ENCODE measurements at places on chromosomes 13 and 19.

GRCh38 chr19:40603071-40603388 lies 1.9 kb downstream of the LTBP4 start:
- DNase-seq: no peak

DNA sequence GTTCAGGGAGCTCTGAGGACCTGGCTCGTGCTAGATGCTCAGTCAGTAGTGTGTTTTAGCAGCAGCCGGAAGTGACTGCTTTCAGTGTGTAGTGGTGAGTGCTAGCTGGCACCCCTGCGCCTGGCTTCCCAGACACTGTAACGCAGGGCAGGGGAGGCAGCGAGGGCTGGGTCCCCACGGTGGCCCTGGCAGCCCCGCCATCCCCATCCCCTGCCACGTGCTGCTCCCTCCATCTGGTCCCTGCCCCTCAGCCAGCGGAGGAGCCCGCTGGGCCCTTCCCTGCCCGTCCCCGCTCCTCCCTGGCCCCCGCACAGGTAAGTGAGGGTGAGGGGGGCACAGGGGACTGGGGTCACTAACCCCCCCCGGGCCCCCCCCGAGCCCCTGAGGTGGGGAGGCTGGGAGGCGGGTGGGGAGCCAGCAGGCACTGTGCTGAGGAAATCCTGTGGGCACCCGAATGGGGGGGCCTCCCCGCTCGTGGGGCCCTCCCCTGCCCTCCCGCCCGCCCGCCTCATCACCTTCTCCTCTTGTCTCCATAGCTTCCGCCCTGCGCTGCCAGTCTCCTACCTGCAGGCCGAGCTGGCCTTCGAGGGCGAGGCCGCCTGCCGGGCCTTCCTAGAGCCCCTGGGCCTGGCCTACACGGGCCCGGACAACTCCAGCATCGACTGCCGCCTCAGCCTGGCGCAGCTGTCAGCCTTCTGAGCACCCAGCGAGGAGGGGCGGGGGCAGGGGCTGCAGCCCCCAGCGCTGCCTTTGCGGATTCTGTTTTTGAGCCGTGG lies 3.2 kb downstream of the LENG9 start:
- DNase-seq: no peak

DNA sequence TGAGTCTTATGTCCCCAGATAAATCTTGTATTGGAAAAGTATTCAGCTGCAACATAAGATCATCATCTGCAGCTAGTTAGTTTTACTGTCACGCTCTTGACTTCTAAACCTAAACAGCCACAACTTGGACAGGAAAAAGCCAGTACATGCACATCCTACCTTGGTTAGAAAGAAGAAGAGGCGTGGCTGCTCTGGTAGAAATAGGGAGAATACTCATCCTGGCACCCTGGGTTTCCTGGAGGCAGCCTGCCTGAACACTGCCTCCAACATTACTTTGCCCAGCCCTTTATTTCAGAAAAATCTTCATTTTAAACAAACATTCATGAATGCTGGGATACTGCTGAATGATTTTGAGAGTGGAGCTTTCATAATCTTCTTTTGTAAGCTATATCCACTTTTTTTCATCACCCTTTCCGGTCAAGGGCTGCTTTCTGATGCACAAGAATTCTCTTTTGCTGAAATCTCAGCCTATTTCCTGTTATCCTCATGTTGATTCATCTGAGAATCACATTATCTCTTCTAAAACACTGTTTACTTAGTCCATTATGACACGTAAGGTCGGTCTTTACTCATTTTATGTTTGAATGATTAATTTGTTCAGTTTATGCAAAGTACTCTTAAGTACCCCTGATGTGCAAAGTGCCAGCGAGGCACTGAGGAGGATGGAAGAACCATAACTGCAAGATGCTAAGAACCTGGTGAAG lies 55.2 kb downstream of the STARD13 start:
- DNase-seq: no peak

- peak; percentile 59 for DNase-seq
Observed at GRCh38 chr19:9793071-9793591, 24.6 kb upstream of the ZNF846 start.

GRCh38 chr13:109426690-109426990 lies 359.7 kb downstream of the IRS2 start:
- DNase-seq: no peak

GRCh38 chr13:111906816-111907215 lies 160.1 kb upstream of the SOX1 start:
- no peak for DNase-seq

DNA sequence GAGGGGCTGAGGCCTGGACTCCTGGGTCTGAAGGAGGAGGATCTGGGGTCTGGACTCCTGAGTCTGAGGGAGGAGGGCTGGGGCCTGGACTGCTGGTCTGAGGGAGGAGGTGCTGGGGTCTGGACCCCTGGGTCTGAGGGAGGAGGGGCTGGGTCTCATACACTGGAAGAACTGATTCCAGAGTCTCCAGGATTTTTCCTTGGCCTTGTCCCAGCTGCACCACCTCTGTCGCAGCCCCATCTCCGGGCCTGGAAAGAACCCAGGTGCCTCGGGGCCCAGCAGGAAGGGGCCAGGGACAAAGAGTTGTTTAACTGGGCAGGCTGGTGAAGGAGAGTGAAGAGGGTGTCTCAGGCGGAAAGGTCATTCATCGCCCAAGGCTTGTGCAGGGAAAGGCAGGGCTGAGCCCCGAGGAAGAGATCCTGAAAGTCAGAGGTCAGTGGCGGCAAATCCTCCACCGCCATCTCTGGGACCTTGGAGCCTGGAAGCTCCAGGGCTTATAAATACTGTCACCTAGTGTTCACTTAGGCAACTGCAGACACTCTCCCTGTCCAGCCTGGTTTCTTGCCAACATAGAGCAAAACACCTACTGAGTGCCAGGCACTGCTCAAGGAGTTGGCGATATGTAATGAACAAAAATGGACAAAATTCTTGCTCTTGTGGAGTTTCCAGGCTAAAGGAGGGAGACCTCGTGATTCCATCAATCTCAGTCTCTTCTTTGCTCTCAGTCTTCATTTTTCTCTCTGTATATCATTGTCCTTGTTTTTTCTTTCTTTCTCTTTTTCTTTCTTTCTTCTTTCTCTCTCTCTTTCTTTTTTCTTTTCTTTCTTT lies 4.4 kb upstream of the KCNN4 start:
- DNase-seq: peak; percentile 27

- no peak for DNase-seq
Observed at GRCh38 chr13:20028953-20029352, 70.4 kb downstream of the ZMYM2 start.

DNA sequence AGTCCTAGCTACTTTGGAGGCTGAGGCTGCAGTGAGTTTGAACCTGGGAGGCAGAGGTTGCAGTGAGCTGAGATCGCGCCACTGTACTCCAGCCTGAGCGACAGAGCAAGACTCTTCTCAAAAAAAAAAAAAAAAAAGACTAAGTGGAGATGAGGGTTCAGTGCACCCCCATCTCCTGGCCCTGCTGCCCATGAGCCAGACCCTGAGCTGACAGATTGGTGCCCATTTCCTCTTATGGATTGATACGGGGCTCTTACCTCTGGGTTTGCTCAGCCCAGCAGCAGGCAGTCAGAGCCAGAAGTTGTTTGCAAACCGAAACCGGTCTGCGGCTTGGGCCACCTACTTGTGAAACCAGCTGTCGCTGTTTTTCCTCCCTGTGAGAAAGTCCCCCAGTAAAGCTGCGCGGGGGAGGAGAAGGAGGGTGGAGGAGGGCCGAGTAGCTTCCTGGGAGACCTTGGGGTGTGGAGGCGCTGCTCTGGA lies 36.9 kb downstream of the ARRDC2 start:
- DNase-seq: peak; percentile 79

- no peak for DNase-seq
Observed at GRCh38 chr19:3696660-3696995, 3.6 kb downstream of the PIP5K1C start.

DNA sequence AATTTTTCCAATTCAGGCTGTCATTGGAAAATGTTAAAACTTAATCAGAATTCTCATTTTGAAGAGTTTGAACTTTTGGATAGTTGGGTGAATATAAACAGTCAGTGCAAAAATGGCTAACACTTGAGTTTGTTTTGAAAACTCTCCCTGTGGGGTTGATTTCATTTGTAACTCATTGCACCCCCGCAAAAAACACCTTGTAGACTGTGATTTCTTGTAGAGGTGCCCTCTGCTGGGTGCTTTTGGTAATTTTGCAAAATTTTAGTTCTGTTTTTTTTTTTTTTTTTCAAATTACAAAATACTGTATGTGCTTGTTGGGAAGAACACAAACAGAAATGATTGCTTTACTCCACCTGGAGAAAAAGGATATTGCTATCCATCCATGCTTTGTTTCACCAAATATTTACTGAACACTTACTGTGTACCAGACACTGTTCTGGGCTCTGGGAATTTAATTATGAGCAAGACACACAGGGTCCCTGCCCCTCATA lies 28.2 kb upstream of the GPI start:
- peak; percentile 44 for DNase-seq

DNA sequence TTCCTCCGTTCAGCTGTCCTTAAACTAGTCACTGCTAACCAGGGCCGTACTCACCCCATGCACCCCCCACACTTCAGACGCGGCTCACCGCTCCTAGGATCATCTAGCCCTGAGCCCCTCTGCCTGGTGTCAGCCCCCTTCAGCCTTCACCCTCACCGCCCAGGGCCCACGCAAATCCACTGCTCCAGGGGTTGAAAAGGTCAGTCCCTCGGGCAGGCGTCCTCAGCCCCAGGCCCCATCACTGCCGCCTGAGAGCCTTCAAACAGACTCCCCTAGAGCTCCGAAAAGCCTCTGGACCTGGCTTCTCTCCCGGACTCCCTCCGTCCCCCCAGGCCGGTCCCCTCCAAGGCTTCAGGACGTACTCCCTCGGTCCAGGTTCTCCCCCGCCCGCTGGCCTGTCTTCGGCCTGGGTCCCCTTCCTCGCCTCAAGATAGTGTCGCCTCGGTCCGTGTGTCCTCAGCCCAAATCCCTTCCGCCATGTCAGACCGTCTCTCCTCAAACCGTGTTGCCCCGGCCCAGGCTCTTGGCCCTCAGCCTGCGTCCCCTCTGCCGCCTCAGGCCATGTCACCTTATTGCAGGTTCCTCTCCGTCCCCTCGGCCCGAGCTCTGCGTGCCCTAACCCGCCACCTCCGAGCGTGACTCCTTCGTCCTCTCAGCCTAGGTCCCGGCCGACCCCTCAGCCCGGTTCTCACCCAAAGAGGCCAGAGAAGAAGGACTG lies 553 bp downstream of the NAPA start:
- DNase-seq: no peak

DNA sequence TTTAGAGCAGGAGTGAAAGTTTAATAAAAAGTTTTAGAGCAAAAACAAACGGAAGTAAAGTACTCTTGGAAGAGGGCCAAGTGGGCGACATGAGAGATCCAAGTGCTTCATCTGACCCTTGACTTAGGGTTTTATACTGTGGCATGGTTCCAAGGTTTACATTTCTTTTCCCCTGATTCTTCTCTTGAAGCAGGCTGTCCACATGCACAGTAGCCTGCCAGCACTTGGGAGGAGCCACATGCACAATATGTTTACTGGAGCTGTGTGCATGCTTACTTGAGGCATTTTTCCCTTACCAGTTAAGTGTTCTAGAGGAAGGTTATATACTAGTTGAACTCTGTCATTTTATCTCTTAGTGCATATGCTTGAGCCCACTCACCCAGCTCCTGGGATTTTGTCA lies 295.6 kb downstream of the TBC1D4 start:
- no peak for DNase-seq

GRCh38 chr13:44649104-44649428 lies 72.9 kb upstream of the TSC22D1 start:
- no peak for DNase-seq

GRCh38 chr19:2167896-2168618 lies 4.3 kb downstream of the DOT1L start:
- DNase-seq: no peak

GRCh38 chr19:11606484-11606883 lies 9.2 kb downstream of the ZNF627 start:
- no peak for DNase-seq

- DNase-seq: no peak
Observed at GRCh38 chr19:5971714-5972354, 6.1 kb downstream of the RANBP3 start.

- DNase-seq: no peak
Observed at GRCh38 chr19:2887391-2887914, 13.3 kb upstream of the ZNF57 start.

DNA sequence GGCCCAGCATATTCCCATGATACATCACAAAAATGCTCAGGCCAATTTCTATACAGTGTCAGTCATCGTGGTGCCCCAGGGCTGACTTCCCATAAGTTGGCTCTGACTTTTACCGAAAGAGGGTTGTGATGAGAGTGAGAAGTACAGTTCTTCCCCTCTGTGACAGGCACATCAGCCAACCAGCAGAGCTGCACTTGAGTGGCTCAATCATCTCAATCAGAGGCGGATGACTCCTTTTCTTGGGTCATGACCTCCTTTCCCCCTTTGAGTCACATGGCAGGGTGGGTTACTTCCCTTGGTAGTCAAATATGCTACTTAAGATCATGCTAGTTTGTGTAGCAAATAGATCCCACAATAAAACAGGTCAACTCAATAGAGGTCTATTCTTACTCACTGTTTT lies 6.9 kb upstream of the AMER2 start:
- no peak for DNase-seq

DNA sequence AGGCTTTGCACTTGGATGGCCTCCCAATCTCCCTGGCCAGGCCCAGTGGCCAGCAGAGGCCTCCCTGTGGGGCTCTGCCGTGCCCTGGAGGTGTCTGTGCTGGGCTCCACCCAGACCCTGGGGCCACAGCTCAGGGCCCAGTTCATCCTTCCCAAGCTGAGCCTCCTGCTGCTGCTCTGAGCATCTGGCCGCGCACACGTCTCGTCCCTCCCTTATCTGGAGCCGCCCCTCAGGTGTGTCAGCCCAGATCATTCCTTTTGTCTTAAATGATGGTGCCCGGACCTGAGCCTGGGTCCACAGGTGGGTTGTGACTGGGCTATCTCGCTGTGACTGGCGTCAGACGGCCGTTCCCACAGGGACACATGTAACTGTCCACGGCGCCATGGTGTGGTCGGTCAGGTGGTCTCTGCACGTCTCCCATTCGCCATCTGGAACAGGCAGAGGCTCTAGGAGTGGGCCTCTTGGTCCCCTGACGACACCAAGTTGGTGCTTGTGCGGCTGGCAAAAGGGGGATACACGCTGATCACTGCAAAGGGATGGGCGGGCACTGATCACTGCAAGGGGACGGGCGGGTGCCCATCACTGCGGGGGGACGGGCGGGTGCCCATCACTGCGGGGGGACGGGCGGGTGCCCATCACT lies 14.3 kb upstream of the ZNF554 start:
- no peak for DNase-seq

GRCh38 chr19:10290876-10291553 lies 1.3 kb downstream of the ICAM5 start:
- DNase-seq: peak; percentile 57

GRCh38 chr13:22017226-22017625 lies 346.4 kb downstream of the FGF9 start:
- DNase-seq: no peak

GRCh38 chr13:21529146-21529893 lies 70.2 kb upstream of the ZDHHC20 start:
- DNase-seq: no peak

DNA sequence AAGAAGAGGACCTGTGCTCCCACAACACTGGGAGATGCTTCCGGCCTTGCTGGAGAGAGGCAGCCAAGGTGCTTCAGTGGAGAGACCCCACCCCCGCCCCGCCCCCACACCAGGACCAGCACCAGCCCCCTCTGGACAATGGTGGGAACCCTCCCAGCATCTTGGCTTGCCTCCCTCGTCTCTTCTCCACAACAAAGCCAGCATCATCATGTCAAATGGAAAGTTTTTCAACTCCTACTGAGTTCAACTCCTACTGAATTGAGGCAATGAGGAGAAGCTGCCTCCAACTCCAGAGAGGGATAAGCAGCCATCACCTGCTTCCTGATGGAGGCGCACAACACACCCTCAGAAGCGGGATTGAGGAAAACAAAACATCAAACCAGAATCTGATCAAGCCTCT lies 12.8 kb downstream of the DEDD2 start:
- no peak for DNase-seq

- DNase-seq: no peak
Observed at GRCh38 chr19:4594201-4594600, 34.7 kb upstream of the SEMA6B start.

Measured in activated T-cell treated with anti-CD3 and anti-CD28 coated beads, Interleukin-2, amount 50 U/mL, for 4 hours (primary cell).